Activated naive CD8-positive, alpha-beta T cell treated with anti-CD3 and anti-CD28 coated beads, Interleukin-2, amount 50 U/mL, for 24 hours (primary cell): ENCODE measurements at places on chromosomes 12 and 14.

DNA sequence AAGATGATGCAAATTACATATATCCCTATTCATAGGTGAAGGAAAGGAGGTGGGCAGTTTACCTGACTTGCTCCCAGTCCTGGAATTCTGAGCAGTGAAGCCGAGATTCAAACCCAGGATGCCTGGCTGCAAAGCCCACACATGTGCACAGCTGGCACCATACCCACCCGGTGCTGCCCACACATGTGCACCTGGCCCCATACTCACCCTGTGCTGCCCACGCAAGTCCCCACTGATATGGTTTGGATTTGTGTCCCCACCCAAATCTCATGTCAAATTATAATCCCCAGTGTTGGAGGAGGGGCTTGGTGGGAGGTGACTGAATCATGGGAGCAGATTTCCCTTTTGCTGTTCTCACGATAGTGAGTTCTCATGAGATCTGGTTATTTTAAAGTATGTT, 179.2 kb upstream of the C14orf180 start:
- no peak overlapping the region for H3K27ac ChIP-seq
- no peaks in the 10 kb centered on the region for H3K27me3 ChIP-seq
- no peak overlapping the region for H3K4me3 ChIP-seq
- H3K4me1 ChIP-seq: peaks cover 21% of the 10 kb centered on the region
- H3K36me3 ChIP-seq: no peaks in the 10 kb centered on the region

GRCh38 chr14:23640524-23641141, 4.5 kb downstream of the DHRS2 start:
- H3K4me3 ChIP-seq: no peak overlapping the region
- H3K27ac ChIP-seq: no peak overlapping the region
- no peaks in the 10 kb centered on the region for H3K36me3 ChIP-seq
- no peak for DNase-seq
- H3K4me1 ChIP-seq: no peaks in the 10 kb centered on the region
- H3K27me3 ChIP-seq: no peaks in the 10 kb centered on the region

DNA sequence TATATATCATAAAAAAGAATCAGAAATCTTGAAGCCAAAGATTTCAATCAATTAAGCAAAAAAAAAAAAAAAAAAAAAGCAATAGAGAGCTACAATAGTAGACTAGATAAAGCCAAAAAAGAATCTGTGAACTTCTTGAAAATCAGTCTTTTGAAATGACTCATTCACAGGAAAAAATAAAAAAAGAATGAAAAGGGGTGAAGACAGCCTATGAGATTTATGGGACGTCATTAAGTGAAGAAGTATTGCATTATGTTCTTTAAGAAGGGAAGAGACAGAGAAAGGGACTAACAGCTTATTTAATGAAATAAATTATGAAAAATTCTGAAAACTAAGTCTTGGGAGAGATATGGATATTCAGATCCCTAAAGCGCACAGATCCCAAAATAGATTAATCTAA, 103.8 kb downstream of the ACSS3 start:
- H3K27me3 ChIP-seq: no peaks in the 10 kb centered on the region
- H3K4me1 ChIP-seq: no peaks in the 10 kb centered on the region
- H3K27ac ChIP-seq: no peak overlapping the region
- H3K36me3 ChIP-seq: no peaks in the 10 kb centered on the region
- no peak overlapping the region for H3K4me3 ChIP-seq
- no peak for DNase-seq

DNA sequence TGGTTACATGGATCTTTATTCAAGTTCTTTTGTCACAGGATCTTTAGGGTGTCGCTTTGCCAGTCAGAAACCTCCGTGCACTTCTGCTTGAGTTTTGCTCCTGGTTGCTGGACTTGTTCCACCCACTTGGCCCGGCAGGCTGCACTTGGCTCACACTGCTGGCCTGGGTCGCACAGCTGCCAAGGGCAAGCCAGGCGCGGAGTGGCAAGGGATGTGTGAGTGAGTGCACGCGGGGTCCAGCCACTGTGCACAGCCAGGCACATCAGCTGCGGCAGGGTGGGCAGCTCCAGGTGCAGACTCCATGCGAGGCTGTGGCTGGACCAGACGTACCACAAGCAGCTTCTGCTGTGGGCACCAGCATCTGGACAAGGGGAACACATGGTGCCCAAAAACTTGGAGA, 76.6 kb downstream of the DERA start:
- no peaks in the 10 kb centered on the region for H3K27me3 ChIP-seq
- H3K36me3 ChIP-seq: peaks cover 49% of the 10 kb centered on the region
- no peaks in the 10 kb centered on the region for H3K4me1 ChIP-seq
- no peak overlapping the region for H3K4me3 ChIP-seq
- no peak overlapping the region for H3K27ac ChIP-seq

GRCh38 chr12:92871116-92871515, 58.0 kb downstream of the EEA1 start:
- peaks cover 5% of the 10 kb centered on the region for H3K36me3 ChIP-seq
- DNase-seq: no peak
- no peaks in the 10 kb centered on the region for H3K27me3 ChIP-seq
- no peak overlapping the region for H3K4me3 ChIP-seq

GRCh38 chr14:100408350-100409002, 85.3 kb downstream of the SLC25A47 start:
- no peak for DNase-seq
- H3K36me3 ChIP-seq: peaks cover 2% of the 10 kb centered on the region
- no peak overlapping the region for H3K4me3 ChIP-seq
- H3K27ac ChIP-seq: no peak overlapping the region
- H3K4me1 ChIP-seq: peaks cover 34% of the 10 kb centered on the region

DNA sequence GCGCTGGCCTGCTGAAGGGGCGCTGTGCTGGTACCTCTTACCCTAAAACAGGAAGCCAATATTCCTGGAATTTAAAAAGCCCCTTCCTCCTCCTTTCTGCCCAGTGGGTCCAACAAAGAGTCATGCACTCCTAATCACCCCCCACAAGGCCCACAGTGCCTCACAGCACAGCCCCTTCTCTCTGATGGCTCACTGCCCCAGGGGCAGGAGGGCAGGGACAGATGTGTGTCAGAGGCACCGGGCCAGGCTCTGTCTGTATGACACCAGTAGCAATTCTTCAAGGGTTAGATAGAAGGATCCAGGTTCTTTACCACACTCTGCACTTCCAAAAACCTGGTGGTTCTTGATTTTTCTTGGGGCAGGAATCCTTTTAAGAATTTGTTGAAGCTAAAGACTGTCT, 8.9 kb downstream of the MYH6 start:
- no peaks in the 10 kb centered on the region for H3K36me3 ChIP-seq
- H3K4me1 ChIP-seq: no peaks in the 10 kb centered on the region
- H3K27ac ChIP-seq: no peak overlapping the region

DNA sequence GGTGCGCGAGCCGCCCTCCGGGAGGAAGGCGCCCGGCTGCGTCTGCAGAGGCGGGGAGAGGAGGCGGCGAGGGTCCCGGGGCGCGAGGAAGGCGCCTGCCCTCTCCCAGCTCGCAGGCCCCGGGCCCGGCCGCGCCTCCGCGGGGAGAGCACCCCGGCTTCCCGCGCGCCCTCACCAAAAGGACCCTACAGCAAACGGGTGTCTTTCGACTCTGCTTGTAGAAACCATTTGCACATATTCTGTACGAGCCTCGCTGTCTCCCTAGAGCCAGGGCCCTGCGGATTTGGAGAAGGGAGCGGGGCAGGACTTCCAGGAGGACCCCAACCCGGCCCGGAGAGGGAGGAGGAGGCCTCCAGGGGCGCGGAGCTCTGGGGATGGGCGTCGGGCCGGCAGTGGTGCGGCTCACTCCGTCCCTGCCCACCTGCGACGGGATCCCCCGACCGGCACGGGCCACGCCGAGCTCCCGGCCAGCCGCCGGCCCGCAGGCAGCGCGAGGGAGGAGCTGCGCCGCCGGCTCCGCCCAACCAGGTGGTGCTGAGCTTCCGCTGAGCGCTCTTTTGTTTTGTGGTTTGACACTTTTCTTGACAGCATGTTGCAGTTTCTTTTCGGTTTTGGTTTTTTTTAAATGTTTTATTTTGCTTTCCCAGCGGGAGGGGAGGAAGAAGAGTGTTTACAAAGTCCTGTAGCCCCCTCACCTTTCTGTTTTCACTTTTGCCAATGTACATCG, 103.3 kb upstream of the FKBP4 start:
- peaks cover 42% of the 10 kb centered on the region for H3K4me1 ChIP-seq
- H3K27me3 ChIP-seq: peaks cover 4% of the 10 kb centered on the region
- peak overlapping the region; percentile 87 for H3K4me3 ChIP-seq
- DNase-seq: peak; percentile 58
- H3K27ac ChIP-seq: peak overlapping the region; percentile 88
- H3K36me3 ChIP-seq: peaks cover 1% of the 10 kb centered on the region

- H3K27ac ChIP-seq: peak overlapping the region; percentile 27
- no peak overlapping the region for H3K4me3 ChIP-seq
- DNase-seq: no peak
- H3K36me3 ChIP-seq: peaks cover 29% of the 10 kb centered on the region
These were observed 11.5 kb upstream of the TDRD9 start for GRCh38 chr14:103916636-103917262.

DNA sequence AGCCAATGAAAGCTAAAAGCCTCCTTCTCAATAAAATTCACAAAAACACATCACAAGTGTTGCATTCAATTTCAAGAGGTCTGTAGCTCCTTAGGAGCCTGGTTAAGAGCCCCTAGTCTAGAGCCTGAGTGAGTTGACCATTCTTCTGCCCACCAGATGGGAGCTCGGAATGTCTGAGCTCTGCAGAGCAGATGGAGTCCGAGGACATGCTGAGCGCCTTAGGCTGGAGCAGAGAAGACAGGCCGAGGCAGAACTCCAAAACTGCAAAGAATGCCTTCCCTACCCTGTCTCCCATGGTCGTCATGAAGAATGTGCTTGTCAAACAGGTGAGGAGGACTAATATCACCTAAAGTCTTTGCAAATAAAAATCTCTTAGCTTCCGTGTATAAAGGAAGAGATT, 11.6 kb downstream of the CIPC start:
- H3K4me3 ChIP-seq: no peak overlapping the region
- no peak overlapping the region for H3K27ac ChIP-seq
- no peak for DNase-seq

GRCh38 chr14:65478596-65478995, 66.1 kb downstream of the FUT8 start:
- no peak overlapping the region for H3K27ac ChIP-seq
- H3K36me3 ChIP-seq: peaks cover 24% of the 10 kb centered on the region
- H3K4me3 ChIP-seq: no peak overlapping the region
- DNase-seq: no peak
- H3K27me3 ChIP-seq: no peaks in the 10 kb centered on the region

DNA sequence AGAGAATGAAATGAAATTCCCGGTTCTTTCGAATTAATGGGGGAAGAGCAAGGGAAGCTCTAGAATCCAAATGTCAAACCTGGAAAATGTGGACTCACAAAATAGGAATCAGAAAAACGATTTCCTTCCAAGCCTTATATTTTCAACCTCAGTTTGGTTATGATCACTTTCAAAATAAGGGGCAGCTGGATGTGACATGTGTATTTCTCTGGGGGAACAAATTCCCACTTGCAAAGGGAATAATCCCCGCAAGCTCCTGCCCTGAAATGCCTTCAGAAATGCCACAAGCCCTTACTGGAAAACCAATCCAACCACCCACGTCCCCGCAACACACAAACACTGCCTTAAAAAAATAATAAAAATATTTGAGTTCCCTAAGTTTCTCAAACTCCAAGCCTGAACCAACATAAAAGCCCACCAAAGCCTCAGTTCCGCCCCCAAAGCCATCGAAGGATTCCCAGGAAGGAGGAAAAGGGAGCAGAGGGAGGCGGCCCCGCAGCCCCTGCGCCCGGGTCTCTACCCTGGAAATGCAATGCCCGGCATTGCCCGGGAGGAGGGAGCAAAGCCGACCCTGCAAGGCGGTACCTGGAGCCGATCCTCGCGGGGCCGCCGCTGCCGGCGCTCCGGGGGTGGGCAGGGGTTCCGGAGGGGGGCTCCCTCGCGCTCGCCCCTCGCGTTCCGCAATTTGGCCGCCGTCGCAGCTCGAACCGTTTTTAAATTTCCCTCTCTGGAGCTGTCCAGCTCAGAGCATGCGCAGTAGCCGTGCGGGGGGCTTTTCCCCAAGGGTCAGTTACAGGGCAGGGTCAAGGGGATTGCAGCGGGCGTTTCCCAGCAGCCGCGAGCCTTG, at the start of gene FOXN4:
TSS of gene FOXN4 (minus strand) at position 751 of the 847 bp plus-strand sequence. CDS start 963 bp downstream, outside the sequence.
- H3K27me3 ChIP-seq: peaks cover 56% of the 10 kb centered on the region

DNA sequence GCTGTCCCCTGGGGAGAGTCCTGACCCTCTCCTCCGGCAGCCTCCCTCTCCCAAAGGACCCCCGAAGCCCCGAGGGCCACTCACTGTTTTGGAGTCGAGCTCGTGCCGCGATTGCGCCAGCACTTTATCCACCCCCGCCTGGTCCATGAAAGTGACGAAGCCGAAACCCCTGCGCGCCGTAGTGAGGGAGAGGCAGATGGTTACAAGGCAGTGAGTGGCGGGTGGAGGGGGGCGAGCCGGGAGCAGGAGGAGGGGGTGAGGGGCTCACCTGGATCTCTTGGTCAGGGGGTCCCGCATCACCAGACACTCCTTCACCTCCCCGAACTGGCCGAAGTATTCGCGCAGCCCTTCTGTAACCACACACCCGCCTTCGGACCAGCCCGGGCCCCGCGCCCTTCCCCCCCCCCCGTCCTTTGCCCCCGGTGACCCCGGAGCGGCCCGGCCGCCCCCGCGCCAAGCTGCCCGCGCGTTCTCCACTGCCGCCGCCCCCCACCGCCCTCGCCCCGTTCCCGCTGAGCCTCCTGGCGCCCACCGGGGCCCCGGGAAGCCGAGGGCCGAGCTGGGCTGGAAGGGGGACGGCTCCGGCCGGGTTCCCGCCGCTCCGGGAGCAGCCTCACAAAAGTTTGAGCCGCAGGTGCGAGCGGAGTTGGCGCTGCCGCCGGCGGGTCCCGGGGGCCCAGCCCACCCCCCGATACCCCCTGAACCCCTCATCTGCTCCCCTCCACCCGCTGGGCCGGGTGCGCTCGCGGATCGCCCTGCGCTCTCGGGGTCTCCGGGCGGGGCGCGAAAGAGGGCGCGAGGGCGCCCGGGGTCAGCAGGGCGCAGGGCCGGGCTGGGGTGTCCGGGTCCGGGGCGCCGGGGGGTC, 808 bp downstream of the MSI1 start:
- H3K4me3 ChIP-seq: peak overlapping the region; percentile 45
- H3K27ac ChIP-seq: no peak overlapping the region
- H3K27me3 ChIP-seq: peaks cover 81% of the 10 kb centered on the region
- peak; percentile 41 for DNase-seq

GRCh38 chr14:74656964-74657363, 44.9 kb upstream of the LTBP2 start:
- H3K4me1 ChIP-seq: peaks cover 2% of the 10 kb centered on the region
- no peak for DNase-seq
- H3K27me3 ChIP-seq: no peaks in the 10 kb centered on the region
- no peak overlapping the region for H3K27ac ChIP-seq
- no peak overlapping the region for H3K4me3 ChIP-seq
- peaks cover 23% of the 10 kb centered on the region for H3K36me3 ChIP-seq

- no peaks in the 10 kb centered on the region for H3K36me3 ChIP-seq
- no peak overlapping the region for H3K27ac ChIP-seq
- no peak overlapping the region for H3K4me3 ChIP-seq
- H3K4me1 ChIP-seq: no peaks in the 10 kb centered on the region
- no peaks in the 10 kb centered on the region for H3K27me3 ChIP-seq
These were observed 159.5 kb downstream of the FOXG1 start for GRCh38 chr14:28926122-28926521.
